ENCODE measurements at places on chromosomes 1 and 21.

DNA sequence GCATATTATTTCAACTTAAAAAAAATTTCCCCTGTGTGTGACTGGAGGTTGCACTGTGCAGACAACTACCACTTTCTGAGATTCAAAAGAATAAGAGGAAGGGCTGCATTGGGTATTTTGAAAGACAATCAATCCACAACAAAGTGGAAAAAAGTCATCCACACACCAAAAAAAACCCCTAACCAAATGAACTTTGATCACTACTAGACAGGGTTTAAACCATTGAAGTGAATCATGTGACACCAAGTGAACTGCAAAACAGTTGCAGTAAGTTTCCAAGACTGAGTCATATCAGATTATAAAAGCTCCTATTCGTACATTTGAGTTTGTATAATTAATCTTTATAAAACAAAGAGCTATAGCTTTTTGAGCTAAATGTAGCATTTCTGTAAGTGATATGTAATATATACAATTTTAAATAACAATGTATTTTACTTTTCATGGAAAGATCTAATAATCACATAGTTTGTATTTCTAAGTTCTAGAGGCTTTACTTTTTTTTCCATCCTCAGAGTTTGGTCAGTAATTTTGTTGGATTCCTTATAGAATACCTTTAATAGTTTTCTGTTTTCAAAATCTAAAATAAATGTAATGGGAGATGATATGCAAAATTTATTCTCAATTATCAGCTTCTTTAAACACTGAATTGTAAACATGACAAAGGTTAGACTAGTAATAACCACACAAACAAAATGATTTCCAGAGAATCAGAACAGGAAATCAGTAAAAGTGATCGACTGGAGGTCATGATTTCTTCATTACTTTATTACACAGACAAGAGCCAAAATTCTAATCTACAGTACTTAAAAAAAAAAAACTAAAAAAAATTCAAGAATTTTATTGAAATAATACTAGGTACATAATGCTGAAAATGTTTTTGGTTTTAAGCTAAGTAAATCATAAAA, 50.5 kb upstream of the GFI1 start:
- DNase-seq = no peak

DNA sequence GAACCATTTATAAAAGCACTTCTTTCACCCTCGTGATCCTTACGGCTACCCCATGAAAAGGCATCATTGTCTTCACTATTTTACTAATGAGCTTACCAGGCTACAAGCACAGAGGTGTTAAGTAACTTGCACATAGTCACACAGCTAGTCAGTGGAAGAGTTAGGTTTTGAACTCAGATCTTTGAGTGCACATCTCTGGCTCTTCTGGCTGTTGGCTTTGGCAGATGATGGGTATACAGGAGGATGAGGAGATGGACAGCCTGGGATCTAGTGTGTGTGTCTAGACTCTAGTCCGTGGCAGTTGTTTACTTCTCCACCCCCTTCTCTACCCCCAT, 11.6 kb downstream of the VANGL2 start:
- DNase-seq = no peak

DNA sequence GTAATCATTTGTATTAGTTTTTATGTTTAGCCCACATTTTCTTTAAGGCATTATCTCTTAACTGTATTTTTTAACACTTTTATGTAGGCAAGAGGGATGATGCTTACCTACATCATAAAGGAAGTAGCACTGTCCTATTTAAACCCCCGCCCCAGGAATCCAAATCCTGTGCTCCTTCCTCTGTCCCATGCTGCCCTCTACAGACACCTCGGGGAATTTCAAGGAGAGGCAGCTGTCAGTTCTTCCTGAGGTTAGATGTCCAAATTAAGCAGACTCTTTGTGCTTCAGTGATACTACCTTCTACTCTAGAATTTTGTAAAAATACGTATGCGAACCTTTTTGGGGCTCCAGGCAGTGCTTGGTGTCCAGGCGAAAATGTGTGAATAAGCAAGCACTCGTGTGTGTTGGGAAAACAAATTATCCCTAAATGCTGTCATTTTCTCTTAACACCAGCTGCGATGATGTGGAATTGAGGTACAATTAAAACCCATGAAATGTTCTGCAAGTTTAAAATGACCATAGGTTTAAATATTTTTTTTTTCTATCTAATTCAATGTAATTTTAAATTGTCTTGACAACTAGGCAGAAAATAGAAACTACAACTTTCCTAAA, 19.2 kb downstream of the CRCT1 start:
- no peak for DNase-seq

DNA sequence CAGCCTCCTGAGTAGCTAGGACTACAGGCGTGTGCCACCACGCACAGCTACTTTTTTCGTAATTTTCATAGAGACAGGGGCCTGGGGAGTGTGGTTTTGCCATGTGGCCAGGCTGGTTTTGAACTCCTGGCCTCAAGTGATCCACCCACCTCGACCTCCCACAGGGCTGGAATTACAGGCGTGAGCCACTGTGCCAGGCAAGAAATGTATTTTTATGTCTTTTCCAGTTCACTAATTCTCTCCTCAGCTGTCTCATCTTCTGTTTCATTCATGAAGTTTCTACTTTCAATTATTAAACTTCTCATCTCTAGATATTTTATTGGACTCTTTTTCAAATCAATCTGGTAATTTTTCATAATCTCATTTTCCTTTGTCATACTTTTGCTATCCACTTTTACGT, 72.1 kb upstream of the DISP3 start:
- DNase-seq = no peak

DNA sequence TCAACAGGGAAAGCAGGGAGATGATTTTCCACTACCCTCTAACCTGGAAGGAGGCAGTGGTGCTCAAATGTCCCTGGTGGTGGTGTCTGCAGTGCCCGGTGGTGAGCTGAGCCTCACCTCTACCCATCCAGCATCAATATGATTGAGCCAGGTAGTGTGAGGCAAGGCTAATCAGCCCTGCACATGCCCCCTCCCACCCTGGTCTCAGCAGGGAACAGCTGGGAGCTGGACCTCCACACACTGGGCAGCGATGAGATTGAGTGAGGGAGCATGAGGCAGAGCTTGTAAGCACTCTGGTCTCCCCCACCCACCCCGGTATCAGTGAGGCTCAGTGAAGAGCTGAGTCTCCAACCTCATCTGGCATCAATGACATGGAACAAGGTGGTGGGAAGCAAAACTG, 634.3 kb downstream of the PTPRU start:
- DNase-seq = no peak

- DNase-seq = no peak
Measured at GRCh38 chr1:154998818-154999570, 3.6 kb upstream of the ZBTB7B start.

DNA sequence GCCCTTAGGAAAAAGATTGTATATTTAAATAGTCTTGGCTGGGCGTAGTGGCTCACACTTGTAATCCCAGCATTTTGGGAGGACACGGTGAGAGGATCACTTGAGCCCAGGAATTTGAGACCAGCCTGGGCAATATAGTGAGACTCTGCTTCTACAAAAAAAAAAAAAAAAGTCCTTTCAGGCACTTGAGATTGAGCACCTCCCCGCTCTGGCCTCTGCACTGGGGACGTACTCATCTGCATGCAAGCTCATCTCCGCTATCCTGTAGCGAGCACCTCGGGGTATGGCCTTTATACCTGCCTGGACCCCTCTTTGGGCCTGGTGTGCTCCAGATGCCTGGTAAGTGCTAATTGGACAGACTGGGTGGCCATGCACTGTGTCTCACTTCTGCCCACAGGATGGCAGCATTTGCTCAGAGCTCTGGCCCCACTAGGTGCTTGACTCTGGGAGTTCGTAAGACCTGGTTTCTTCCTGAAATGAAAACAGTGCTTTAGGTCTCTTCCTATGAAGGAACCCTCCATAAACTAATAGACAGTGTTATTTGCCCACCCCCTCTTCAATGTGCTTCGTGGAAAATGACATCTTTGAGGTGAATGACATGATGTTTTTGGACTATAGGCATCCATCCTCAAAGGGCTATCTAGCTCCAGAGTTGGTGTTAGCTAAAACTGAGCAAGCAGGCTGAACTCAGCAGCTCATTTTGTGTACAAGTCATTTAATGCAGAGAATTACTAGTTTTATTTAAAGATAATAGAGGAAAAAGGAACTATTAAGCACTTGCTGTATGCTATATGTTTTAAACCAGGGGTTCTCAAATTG, 61.7 kb upstream of the ADAR start:
- DNase-seq = peak; percentile 60

DNA sequence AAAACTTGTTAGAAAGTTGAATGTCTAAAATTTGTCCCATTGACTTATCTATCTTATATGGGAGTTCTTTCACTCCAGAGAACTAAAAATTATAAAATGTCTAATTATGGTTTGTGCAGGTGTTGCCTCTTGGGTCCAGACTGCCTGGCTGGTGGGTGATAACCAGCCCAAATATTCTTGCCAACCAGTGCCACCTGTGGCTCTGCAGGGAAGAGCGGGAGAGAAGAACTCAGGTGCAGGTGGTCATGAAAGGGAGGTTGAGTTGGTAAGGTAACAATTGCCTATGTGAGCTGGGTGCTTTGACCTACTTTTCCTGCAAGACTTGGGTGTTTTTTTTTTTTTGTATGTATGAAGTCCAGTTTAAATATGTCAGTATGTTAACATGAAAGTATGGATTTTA, 10.2 kb downstream of the RPS6KC1 start:
- no peak for DNase-seq

- no peak for DNase-seq
Measured at GRCh38 chr1:179007233-179007632, 18.5 kb upstream of the FAM20B start.

DNA sequence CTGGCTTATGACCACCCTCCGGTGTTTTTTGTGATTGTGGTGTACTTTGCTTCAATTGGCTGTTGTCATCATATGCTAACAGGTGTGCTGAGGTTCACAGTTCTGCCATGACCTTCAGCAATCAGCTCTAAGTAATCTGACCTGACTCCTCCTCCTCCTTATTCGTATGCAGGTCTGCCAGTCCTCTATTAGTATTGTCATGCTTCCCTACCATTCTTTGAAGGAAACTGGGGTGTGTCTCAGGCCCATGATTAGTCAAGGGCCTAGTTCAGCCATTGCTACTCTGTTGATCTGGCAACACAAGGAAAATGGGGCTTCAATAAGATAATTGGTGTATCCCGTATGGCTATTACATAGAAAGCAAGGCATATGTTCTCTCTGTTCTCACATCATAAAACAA, 332.3 kb upstream of the DPYD start:
- DNase-seq = no peak

DNA sequence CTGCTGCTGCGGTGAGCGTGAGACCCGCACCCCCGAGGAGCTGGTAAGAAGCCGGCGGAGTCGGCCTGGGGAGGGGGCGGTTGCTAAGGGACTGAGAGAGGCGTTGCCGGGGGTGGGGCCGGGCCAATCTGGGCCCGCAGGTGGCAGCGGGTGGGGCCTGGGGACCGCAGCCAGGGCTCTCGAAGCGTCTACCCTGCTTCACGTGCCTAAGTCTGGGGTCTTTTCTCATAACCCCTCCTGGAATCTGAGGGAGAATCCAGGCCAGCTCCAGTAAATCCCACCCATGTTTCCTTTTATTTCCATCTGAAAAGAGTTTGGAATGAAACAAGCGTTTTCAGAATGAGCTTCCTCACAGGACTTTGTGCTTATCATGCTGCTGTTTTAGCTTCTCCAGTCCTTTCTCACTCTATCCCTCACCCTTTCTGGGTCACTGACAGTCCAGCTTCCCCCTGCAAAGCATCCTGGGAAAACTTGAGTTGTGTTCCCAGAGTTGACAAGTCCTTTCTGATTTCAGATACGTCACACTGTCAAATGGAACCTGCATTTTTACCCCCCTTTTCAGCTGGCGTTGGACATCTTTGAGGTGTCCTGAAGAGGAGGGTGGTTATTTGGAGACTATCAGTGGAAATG, 431 bp downstream of the CLCN6 start:
- peak; percentile 32 for DNase-seq

- no peak for DNase-seq
Measured at GRCh38 chr21:26587736-26588201, 14.7 kb upstream of the CYYR1 start.

GRCh38 chr1:180791806-180792205, 120.9 kb upstream of the KIAA1614 start:
- no peak for DNase-seq

- no peak for DNase-seq
Measured at GRCh38 chr21:44907966-44908895, 12.5 kb downstream of the ITGB2 start.

DNA sequence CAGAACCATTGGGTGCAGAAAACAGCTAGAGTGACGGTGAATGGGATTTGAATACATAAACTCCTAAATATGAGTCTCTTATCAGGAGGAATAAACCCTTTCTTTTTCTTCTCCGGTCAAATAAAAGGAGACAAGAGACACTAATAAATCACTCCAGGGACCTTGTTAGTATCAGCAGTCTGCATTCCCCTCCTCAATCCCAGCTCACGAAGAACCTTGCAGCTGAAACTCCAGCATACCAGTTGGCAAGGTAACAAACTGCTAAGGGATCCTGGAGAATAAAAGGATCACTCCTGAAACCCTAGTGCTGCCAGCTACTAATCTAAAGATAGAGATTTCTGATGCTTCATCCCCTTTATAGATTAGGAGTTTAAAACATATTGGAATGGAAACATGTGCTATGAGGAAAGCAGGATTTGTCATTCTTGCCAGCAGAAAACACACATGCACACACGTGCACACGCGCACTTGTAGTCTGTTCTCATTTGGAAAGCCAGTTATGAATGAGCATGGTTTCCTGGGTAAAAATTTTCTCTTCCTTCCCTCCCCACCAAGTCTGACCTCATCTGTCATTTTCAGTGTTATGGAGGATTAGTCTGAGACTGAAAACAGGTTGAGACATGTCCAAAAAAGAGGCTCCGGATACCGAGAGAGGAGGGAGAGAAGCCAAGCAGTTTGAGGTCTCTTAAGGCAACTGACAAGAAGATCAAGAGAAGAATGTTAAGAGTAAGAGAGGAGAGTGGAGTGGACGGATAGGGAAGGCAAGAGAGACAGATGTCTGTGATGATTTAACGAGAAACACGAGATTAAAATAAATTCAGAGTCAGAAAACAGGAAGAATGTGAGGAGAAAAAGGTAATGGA, 10.9 kb downstream of the IER5 start:
- no peak for DNase-seq

- no peak for DNase-seq
Measured at GRCh38 chr1:100511058-100511457, 26.9 kb upstream of the GPR88 start.

DNA sequence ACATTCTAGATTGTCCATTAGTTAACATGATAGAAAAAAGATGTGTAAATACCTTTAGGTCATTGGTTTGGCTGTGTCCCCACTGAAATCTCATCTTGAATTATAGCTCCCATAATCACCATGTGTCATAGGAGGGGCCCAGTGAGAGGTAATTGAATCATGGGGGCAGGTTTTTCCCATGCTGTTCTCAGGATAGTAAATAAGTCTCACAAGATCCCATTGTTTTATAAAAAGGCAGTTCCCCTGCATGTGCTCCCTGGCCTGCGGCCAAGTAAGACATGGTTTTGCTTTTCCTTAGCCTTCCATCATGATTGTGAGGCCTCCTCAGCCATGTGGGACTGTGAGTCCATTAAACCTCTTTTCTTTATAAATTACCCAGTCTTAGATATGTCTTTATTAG, 32.5 kb upstream of the SLC44A5 start:
- no peak for DNase-seq

DNA sequence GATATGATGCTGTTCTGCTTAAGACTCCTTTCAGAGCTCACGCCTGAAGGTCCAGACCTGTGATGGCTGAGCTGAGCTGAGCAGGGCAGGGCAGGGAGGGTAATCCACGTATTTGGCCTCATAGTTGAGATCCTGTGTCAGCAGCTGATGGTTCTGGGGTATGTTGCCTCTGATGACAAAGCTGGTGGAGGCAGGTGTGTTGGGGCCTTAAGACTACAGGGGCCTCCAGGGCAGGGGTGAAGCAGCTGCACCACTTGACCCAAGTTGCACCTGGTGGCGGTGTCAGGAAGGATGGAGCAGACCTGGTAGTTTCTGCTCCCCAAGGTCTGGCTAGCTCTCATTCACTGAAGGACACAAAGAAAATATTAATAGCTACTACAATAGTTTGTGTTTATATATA, 57.0 kb downstream of the FCRL5 start:
- no peak for DNase-seq
